ENCODE measurements at places on chromosomes 7 and 10. TPM values are rescaled to one million over a fixed set of nuclear protein-coding genes. Genes with fewer than 3 reads are reported as not detected.

DNA sequence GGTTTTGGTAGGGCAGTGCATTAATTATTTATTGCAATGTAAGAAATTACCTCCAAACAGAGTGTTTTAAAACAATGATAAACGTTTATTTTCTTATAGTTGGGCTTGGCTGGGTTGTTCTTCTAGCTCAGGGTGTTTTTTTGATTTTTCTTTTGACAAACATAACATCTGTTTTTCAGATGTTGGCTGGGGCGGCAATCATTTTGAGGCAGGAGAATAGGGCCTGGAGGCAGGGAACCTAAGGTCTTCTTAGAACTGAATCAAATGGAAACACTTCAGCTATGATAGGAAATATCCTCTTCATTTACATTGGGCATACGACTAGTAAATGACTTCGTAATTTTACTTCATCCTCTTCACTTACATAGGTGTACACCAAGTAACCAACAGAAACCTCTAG is 47.4 kb upstream of the NAMPT start:
- no peak overlapping the region for H3K27ac ChIP-seq
- no peaks in the 10 kb centered on the region for H3K36me3 ChIP-seq
- no peak for DNase-seq
- no peaks in the 10 kb centered on the region for H3K4me1 ChIP-seq
- H3K27me3 ChIP-seq: no peaks in the 10 kb centered on the region

DNA sequence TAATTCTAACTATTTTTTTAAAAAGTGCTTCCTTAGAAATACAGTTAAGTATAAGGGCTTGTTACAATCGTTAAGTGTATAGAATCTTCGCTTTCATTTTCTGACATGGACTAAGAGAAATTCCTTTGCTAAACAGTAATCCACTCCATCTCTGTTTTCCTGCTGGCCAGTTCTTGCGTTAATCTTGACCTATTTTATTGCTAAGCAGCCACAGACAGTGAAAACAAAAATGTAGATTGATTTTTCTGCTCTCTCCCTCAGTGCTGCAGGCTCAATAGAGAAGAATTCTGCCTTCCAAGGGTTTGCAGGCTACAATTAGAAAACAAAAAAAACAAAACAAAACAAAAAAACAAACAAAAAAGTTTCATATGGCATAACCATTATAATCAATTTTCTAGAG is 310.4 kb upstream of the ADARB2 start:
- no peak overlapping the region for H3K27ac ChIP-seq
- no peaks in the 10 kb centered on the region for H3K27me3 ChIP-seq
- no peaks in the 10 kb centered on the region for H3K36me3 ChIP-seq
- no peaks in the 10 kb centered on the region for H3K4me1 ChIP-seq
- no peak for DNase-seq

DNA sequence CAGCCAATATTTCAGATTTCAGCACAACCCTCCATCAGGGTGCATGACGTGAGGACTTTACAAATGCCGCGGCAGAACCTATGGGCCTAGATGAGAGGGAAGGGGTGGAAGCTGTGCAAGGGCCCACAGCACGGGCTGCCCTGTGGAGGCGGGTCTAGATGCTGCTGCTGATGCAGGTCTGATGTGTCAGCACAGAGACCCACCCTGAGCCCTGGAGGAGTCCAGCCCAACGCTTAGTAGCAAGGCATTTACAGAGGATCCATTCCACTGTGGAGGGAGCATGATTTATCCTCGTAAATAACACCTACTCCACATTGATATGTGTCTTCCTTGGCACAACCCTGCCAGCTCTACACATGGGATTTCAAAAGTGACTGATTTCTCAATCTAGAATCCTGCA is 48.5 kb downstream of the MYL10 start:
- H3K27ac ChIP-seq: no peak overlapping the region
- no peak for DNase-seq
- no peaks in the 10 kb centered on the region for H3K27me3 ChIP-seq

GRCh38 chr10:59087486-59087885 is 89.0 kb upstream of the PHYHIPL start:
- DNase-seq: no peak
- no peak overlapping the region for H3K4me3 ChIP-seq
- no peaks in the 10 kb centered on the region for H3K27me3 ChIP-seq
- no peak overlapping the region for H3K27ac ChIP-seq
- no peaks in the 10 kb centered on the region for H3K4me1 ChIP-seq

GRCh38 chr7:27420702-27421101 is 178.1 kb downstream of the EVX1 start:
- no peak for DNase-seq
- H3K4me3 ChIP-seq: no peak overlapping the region
- H3K27me3 ChIP-seq: no peaks in the 10 kb centered on the region
- no peaks in the 10 kb centered on the region for H3K36me3 ChIP-seq
- no peaks in the 10 kb centered on the region for H3K4me1 ChIP-seq
- no peak overlapping the region for H3K27ac ChIP-seq

- DNase-seq: peak; percentile 47
- H3K4me1 ChIP-seq: no peaks in the 10 kb centered on the region
- no peak overlapping the region for H3K4me3 ChIP-seq
- H3K27me3 ChIP-seq: no peaks in the 10 kb centered on the region
Measured at GRCh38 chr10:24331457-24331856, 122.5 kb downstream of the KIAA1217 start.

- peaks cover 35% of the 10 kb centered on the region for H3K4me1 ChIP-seq
- no peaks in the 10 kb centered on the region for H3K27me3 ChIP-seq
- no peak overlapping the region for H3K4me3 ChIP-seq
- H3K27ac ChIP-seq: no peak overlapping the region
Measured at GRCh38 chr7:69820479-69821192, 222.4 kb downstream of the AUTS2 start.

DNA sequence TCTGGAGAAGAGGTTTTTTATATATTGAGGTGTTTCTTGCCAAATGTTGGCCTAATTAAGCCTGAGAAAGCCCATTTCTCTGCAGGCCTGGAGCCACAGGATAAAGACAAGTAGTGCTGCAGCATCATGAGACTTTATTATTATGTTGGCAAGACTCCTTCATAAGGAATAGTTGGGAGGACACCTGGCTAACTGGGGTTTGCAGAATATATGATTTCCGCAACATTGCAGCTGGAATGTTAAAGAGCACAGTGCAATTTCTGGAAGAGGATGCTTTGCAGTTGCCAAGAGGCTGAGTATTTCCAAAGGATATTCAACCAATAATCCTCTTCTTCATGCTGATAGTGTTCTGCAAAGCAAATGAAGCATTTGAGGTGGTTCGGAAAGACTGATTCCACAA is 1512.8 kb upstream of the LRRTM3 start:
- H3K27me3 ChIP-seq: no peaks in the 10 kb centered on the region
- H3K27ac ChIP-seq: no peak overlapping the region
- DNase-seq: no peak
- no peaks in the 10 kb centered on the region for H3K4me1 ChIP-seq
- no peak overlapping the region for H3K4me3 ChIP-seq

DNA sequence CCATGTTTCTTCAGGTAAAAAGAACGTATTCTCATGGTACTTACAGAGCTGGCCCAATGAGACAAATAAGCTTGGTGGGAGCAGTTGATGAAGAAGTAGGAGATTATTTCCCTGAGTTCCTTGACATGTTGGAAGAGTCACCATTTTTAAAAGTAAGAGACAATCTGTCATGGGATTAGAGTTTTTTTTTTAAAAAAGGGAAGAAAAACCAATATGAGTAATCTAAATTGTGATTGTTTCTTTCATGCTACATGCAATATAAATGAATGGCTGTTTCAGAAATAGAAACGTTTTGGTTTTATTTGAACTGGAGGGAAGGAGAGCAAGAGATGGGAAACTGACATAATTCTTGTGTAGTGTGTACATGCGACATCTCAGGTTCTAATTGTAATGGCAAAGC is 32.8 kb downstream of the TMEM60 start:
- DNase-seq: no peak
- H3K27me3 ChIP-seq: no peaks in the 10 kb centered on the region
- no peak overlapping the region for H3K4me3 ChIP-seq
- 0 out of 2 replicates have a peak, but pooled peaks cover 4% of the 10 kb centered on the region for H3K36me3 ChIP-seq
- peak overlapping the region; percentile 26 for H3K27ac ChIP-seq
- H3K4me1 ChIP-seq: peaks cover 7% of the 10 kb centered on the region

GRCh38 chr7:2732388-2732787 is 44.4 kb downstream of the AMZ1 start:
- DNase-seq: no peak
- peak overlapping the region; percentile 10 for H3K27ac ChIP-seq
- no peaks in the 10 kb centered on the region for H3K4me1 ChIP-seq
- no peak overlapping the region for H3K4me3 ChIP-seq

DNA sequence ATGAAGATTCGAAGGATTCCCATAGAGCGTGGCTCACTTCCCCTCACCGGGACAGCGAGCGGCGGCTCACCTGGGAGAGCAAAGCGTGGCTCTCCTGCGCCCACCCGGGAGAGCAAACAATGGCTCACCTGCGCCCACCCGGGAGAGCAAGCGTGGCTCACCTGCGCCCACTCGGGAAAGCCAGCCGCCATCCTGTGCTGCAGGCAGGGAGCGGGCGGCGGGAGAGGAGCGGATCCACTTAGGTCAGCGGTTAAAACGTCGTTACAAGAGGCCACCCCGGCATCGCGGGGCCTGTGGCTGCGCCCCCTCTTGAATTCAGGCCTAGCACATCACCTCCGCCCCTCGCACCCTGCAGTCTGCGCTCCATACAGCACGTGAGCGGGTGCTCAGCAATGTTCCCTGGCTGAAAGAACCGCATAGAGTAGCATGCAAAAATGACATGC is 461 bp upstream of the FIGNL1 start:
- peak overlapping the region; percentile 66 for H3K4me3 ChIP-seq
- no peaks in the 10 kb centered on the region for H3K36me3 ChIP-seq
- H3K4me1 ChIP-seq: peaks cover 9% of the 10 kb centered on the region
- peak; percentile 56 for DNase-seq
- no peak overlapping the region for H3K27ac ChIP-seq
- H3K27me3 ChIP-seq: peaks cover 19% of the 10 kb centered on the region

The ARMH3 gene
- total RNA-seq: 11.1 TPM

The ANKRD61 gene
- 0.42 TPM for total RNA-seq

The EBLN1 gene
- total RNA-seq: not detected

The CALHM3 gene
- not detected for total RNA-seq

Data from GM23338 (cell line).